ENCODE measurements at places on chromosomes 4 and X. TPM values are rescaled to one million over a fixed set of nuclear protein-coding genes. Genes with fewer than 3 reads are reported as not detected.

GRCh38 chrX:9913146-9913433 lies 54.1 kb upstream of the CLDN34 start:
- DNase-seq = no peak

DNA sequence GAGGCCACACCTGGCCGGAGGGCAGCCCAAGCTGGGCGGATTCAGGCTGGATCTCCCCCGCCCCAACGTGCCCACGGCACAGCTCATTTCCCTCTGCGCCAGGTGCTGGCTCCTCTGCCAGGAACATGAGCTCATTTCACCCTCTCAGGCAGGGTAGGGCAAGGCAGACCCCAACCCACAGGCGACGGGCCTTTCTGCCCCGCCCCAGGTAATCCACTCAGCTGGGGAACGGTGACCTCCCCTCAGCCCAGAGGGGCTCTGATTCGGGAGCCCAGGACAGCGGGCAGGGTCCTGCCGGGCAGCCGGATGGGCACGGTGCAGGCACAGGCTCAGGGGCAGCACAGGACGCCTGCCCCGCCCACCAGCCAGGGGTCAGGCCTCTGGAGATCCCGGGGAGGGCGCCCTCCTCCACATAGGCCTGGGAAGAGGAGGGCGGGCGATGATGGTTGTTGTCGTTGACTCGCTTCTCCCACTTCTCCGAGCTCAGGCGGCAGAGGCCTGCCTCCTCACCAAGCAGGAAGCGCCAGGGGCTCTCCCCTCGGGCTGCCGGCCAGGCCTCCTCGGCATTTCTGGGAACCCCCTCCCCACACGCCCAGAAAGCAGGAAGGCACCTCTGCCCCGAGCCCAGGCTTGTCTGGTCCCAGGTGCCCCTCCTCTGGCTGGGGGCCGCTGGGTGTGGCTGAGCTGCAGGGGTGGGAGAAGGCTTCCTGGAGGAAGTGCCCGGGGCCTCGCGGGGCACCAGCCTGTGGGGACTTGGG lies 31.1 kb downstream of the TACC3 start:
- DNase-seq = no peak

- peak; percentile 35 for DNase-seq
Measured at GRCh38 chrX:26783512-26784225, 567.7 kb downstream of the MAGEB5 start.

GRCh38 chrX:20060961-20061748 lies 55.6 kb downstream of the MAP7D2 start:
- DNase-seq = no peak

GRCh38 chr4:108175966-108176365 lies 7.2 kb upstream of the LEF1 start:
- peak; percentile 93 for DNase-seq

GRCh38 chrX:33416273-33416805 lies 205.0 kb upstream of the DMD start:
- DNase-seq = no peak

DNA sequence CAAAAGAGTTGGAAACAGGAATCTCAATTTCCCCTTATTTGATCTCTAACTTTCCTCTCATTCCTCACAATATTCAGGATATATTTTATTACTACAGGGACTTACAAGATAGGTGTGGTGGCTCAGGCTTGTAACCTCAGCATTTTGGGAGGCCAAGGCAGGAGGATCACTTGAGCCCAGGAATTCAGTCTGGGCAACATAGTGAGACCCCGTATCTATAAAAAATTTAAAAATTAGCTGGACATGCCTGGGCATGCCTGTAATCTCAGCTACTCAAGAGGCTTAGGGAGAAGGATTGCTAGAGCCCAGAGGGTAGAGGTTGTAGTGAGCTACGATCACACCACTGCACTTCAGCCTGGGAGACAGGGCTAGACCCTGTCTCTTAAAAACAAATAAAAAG lies 200.4 kb downstream of the CAMK2D start:
- DNase-seq = no peak

DNA sequence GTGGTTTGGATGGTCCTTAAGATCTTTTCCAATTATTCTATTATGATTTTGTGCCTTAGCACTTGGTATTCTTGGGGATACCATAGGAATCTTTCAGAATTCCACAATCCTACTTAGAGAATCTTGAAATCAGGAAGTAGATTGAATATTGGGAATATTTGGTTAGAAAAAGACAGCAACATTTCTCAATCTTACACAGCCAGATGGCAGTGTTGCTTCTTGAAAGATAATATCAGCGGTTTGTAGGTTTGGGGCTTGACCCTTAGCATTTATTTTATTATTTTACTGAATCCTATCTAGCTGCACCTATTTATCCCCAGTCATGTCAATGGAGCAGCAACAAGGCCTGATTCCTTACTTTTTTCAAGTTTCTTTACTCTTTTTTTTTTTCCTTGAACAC lies 28.6 kb downstream of the MAGEB1 start:
- peak; percentile 13 for DNase-seq

GRCh38 chr4:25658777-25659176 lies 3.1 kb downstream of the SLC34A2 start:
- DNase-seq = no peak

DNA sequence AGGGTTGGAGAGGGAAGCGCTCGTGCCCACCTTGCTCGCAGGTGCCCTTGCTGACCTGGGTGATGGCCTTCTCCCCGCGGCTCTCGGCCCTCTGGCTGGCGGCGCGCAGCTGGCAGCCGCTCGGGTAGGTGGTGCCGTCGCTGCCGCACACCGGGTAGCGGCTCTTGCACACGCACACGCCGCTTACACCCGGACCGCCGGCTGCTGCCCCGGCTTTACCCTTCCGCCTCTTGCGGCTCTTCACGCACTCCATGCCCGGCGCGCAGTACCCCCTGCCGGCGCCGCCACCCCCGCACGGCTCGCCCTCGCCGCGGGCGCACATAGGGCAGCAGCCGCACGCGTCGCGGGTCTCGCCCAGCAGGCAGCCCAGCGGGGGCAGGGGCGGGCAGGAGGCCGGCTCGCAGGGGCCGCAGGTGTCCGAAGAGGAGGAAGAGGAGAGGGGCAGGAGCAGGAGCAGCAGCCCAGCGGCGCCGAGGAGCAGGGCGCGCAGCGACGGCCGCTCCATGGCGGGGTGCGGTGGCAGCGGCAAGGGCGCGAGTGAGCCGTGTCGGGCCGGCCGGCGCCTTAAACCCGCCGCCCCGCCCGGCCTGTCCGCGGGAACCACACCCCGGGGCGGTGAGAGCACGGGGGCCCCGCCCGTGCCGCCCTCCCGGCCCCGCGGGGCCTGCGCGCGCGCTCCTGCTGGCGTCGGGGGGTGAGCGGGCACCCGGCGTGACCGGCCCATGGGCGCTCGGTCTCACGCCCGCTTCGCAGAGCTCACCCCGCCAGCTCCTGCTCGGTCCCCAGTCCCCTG lies at the start of gene IGFBP7:
TSS of gene IGFBP7 (minus strand) at position 539 of the 793 bp plus-strand sequence. CDS start at position 505, 34 bp downstream.
- DNase-seq = no peak

DNA sequence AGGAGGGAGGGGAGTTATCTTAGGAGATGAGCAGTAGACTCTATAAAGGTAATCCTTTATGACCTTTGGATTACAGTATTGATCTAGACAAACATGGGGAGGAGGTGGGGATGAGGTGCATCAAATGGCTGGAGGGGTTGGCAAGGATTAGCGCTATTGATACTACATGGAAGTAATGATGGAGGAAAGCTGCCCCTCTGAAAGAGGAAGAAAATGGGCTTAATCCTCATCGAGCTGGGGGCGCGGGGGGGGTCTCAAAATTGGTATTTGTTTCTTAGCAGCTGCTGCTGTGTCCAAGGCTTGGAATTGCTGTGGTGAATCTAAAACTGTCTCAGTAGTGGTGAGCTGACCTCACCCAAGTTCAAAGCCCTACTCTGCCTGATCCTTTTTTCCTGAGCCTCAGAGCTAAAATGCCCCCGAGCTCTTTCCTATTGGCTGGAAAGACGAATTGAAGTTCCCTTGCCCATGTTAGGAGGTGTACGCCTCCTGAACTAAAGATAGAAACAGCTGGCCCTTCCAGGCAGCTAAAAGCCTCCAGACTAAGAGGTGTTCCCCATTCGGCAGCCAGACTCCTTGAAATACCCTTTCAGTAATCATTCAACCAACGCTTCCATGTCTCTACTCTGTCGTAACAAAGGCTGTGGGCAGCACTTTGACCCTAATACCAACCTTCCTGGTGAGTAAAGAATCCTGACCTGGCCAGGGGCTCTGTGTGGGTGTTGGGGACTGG lies at the start of gene ITGB1BP2:
TSS of gene ITGB1BP2 (plus strand) at position 556 of the 730 bp plus-strand sequence. CDS start at position 613, 57 bp downstream.
- DNase-seq = no peak

DNA sequence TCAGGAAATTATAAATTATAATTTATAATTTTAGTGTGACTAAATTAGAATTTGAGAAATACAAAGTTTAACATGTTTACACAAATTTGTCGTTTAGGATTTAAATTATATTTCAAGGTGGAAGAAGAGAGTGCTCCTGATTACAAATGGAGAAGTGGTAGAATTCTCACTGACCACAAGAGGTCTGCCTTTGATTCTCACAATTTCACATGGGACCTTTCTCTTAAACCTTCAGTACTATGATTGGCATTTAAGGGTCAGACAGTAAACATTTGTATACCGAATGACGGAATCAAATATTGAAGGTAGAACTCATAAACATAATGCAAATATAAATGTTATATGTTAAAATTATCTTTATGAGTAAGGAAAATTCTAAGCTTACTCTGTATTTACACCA lies 171.7 kb downstream of the SLIT2 start:
- no peak for DNase-seq

DNA sequence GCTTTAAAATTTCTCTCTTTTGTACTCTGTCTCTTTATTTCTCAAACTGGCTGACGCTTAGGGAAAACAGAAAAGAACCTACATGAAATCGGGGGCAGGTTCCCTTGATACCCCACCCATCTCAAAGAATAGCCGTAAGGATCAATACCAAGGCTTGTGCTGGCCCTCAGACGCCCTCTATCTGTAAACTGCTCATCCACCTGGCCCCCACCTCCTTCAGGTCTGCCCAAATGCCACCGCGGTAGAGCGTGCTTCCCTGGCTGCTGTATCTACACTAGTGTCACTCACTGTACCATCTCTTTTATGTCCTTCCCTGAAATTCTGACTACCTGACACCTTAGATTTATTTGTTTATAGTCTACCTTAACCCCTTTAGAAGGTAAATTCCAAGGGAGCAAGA lies 62.8 kb downstream of the SMIM20 start:
- no peak for DNase-seq

DNA sequence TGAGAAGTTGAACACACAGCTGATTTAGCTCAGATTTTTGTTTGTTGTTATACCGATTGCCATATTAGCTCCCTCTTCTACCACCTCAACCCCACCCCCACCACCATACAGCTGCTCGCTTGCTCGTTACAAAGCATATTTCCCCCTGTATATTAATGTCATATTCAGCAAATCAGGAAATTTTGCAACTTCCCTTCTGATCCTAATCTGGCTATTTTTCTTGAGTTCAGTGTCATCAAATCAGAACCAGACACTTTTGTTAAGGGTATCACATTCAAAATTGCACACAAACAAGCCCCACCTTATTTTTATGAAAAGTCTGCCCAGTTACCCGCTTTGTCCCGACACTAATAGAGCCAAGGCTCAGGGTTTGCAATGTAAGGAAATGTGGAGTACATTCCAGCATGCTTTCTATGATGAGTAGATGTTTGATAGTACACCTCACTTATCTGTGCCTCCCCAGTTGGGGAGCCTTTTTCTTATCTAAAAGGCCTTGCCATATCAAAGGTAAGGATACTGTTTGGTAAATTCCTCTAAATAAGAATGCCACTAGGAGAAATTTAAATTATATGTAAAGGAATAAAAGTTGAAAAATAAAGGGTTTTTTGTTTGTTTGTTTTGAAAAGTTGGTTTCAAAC lies 212.2 kb downstream of the CBR4 start:
- no peak for DNase-seq

The CLDN34 gene
- total RNA-seq = not detected

The ZNF630 gene
- 4.4 TPM for total RNA-seq

The NXT2 gene
- total RNA-seq = 22.0 TPM

The CD99L2 gene
- 43.3 TPM for total RNA-seq

The PF4V1 gene
- not detected for total RNA-seq

The EVC2 gene
- 2.3 TPM for total RNA-seq

The PAGE2B gene
- total RNA-seq = not detected

The HTATSF1 gene
- 47.6 TPM for total RNA-seq

The XG gene
- 0.06 TPM for total RNA-seq

The MAGEA9B gene
- total RNA-seq = 0.08 TPM

The SYN1 gene
- total RNA-seq = not detected
